Smooth muscle cell of trachea (primary cell): ENCODE measurements at places on chromosomes 3 and 15. TPM values are rescaled to one million over a fixed set of nuclear protein-coding genes. Genes with fewer than 3 reads are reported as not detected.

DHX36 gene
- 43.3 and 65.5 TPM in 2 replicates for total RNA-seq

CLDN16 gene
- not detected in 2 replicates for total RNA-seq

ETV5 gene
- 25.8 and 36.5 TPM in 2 replicates for total RNA-seq

ISLR gene
- 92.1 and 202 TPM in 2 replicates for total RNA-seq

PRSS50 gene
- total RNA-seq, result not detected in 2 replicates

BFSP2 gene
- not detected in 2 replicates for total RNA-seq

CHD2 gene
- 73.1 and 101 TPM in 2 replicates for total RNA-seq

TRIM59 gene
- total RNA-seq, result 14.6 and 46.5 TPM in 2 replicates

DNAJA4 gene
- 3.1 and 3.6 TPM in 2 replicates for total RNA-seq

ABHD5 gene
- total RNA-seq, result 41.2 and 44.8 TPM in 2 replicates

THAP10 gene
- total RNA-seq, result 2.5 and 3.3 TPM in 2 replicates

SCG5 gene
- 15.3 and 21.5 TPM in 2 replicates for total RNA-seq

GLT8D1 gene
- total RNA-seq, result 125 and 126 TPM in 2 replicates

USP19 gene
- 64.4 and 72.6 TPM in 2 replicates for total RNA-seq

ADAMTSL3 gene
- 0.17 and 1.2 TPM in 2 replicates for total RNA-seq
